ENCODE measurements at places on chromosomes 7 and 10.

- no peak for DNase-seq
Observed at GRCh38 chr10:132700156-132701098, 85.5 kb downstream of the NKX6-2 start.

DNA sequence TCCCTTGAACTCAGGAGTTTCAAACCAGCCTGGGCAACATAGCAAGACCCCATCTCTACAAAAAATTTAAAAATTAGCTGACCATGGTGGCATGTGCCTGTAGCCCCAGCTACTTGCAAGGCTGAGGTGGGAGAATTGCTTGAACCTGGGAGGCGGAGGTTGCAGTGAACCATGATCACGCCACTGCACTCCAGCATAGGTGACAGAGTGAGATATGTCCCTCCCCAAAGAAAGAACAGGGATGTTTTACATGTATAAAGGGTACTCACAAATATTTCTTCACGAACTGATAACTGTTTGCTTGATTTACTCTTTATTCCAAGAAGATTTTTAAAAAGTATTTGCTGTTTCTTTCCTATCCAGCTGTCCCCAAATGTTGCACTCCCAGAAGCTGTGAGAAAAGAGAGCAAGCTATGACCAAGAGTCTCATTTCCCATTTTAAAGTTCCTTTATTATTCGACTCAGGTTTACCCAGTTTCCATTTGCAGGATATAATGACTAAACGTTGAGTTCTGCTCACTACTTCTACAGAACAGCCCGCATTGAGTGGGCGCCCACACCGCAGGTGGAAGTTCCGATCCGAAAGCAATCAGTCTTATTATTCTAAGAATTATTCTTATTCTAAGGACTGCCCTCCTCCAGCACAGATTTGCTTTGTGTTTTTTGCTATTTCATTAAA lies 90.7 kb downstream of the APBB1IP start:
- no peak for DNase-seq

DNA sequence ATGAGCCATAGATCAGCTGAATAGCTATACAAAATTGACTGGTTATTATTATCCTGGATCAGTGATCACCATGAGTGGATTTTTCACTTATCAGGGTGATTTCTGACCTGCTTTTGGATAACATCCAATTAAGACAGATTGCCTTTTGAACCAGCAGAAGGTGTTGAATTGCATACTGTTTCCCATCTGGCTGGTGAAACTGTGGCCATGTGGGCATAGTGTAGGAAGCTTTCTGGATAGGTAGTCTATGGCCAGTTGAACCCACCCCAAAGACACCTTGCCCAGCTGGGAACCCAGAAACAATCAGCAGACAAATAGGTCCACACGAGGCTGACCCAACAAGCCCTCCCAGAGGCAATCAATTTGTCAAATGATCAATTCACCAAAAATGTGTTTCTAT lies 29.3 kb downstream of the DNAJC12 start:
- DNase-seq = no peak

DNA sequence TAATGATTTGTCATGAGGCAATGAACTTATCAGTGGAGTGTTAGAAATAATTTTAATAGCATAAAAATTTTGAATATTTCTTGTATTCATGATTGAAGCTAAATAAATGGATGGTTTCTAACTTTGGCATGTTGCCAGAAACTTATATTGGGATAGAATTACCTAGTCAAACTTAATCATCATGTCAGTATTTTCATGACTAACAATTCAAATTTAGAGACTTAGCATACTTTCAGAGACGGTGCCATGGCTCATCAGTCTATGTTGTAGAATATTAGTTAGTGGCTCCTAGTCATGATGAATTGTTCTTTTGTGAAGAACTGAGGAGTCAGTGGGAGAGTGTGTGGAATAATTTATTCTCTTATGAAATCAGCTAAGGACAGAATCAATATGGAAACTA lies 599.6 kb upstream of the POT1 start:
- DNase-seq = no peak

- DNase-seq = peak; percentile 74
Observed at GRCh38 chr7:101173752-101174244, 6.3 kb downstream of the NAT16 start.

- DNase-seq = no peak
Observed at GRCh38 chr7:76069238-76069638, 21.3 kb downstream of the MDH2 start.

DNA sequence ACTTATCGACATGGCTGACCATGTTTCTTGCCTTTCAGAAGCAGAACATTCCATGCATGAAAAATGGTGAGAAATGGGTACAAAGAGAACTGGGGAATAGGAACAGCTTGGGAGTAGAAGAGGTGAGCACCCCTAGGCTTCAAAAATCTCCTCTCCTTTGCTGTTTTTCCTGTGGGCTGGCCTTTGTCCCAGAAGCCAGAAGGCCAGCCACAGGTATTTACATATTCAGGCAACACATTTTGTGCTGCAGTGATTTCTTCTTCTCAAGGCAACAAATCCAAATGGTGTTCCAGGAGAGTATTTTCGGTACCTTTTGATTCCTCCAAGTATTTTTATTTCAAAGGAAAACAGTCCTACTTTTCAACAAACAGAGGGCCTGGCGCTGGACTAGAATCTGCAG lies 31.1 kb downstream of the ADARB2 start:
- no peak for DNase-seq

- DNase-seq = no peak
Observed at GRCh38 chr10:95341716-95342130, 50.9 kb upstream of the PDLIM1 start.

DNA sequence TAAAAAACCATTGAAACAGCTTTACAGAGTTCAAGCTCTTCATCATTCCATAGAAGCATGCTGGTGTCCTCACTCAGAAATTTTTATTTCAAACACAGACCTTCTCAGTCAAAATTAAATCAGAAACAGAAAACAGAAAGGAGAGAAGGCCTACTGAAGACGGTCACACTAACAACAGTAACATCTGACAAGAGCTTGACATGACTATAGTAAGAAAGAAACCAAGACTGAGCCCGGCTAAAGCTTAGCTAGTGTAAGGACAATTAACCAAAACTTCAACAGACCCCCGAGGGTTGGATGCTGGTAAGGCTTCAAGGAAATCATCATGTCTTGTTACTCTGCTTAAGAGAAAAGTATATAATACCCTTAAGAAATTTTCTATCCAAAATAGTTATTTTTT lies 38.6 kb downstream of the MTPN start:
- no peak for DNase-seq

GRCh38 chr10:108753326-108753725 lies 1170.0 kb downstream of the XPNPEP1 start:
- no peak for DNase-seq

DNA sequence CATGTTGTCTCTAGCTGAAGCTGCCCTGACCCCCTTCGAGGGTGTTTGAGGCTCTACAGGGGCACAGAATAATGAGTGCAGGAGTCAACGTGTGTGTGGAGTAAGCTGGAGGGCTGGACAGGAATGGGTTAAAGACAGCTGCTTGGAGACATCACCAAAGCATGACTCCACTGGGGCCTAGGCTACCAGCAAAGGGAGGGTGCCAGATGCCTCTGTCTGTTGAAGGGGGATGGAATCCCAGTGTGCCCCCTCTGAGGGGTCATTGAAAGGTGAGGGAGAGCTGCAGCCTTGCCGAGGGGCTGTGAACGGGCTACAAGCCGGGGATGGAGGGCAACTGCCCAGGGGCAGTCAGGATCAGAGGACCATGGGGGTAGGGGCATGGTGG lies 51.7 kb upstream of the PODXL start:
- no peak for DNase-seq

DNA sequence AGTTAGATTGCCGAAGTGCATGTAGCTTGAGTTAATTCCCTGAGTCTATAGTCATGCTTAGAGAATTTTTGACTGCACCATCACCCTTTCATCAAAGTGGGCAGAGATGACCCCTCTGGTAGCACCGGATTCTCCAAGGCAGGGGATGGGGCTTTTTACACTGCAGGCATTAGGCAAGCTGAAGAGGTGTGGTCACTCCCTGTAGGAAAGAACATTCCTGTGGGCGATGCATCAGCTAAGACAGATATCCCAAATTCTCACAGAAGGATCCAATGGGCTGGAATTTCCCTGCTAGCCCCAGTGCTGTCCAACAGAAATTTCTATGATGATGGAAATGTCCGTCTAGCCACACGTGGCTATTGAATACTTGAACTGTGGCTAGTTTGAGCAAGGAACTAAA lies 118.2 kb downstream of the ADAM12 start:
- no peak for DNase-seq

DNA sequence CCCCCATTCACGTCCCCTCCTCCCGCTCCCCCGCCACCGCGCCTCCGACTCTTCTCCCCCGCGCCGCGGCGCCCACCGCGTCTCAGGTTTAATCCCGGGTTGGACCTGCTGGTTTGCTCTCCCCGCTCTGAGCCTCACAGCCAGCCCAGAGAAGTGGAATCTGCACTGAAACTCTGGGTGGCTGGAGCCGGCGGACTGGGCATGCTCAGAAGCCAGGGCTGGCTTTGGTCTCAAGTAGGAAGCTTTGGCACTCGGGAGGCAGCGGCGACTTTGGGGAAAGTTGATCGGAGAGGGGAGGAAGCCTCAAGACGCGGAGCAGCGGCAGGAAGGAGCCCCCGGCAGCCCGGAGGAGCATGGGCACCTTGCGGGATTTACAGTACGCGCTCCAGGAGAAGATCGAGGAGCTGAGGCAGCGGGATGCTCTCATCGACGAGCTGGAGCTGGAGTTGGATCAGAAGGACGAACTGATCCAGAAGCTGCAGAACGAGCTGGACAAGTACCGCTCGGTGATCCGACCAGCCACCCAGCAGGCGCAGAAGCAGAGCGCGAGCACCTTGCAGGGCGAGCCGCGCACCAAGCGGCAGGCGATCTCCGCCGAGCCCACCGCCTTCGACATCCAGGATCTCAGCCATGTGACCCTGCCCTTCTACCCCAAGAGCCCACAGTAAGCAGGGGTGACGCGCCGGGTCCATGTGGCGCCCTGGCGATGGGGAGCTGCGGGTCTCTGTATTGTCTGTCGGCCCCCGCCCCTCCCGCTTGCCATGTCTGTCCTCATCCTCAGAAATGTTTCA lies at the start of gene PRKG1:
TSS of gene PRKG1 (plus strand) at position 250 of the 791 bp plus-strand sequence.
- DNase-seq = no peak

DNA sequence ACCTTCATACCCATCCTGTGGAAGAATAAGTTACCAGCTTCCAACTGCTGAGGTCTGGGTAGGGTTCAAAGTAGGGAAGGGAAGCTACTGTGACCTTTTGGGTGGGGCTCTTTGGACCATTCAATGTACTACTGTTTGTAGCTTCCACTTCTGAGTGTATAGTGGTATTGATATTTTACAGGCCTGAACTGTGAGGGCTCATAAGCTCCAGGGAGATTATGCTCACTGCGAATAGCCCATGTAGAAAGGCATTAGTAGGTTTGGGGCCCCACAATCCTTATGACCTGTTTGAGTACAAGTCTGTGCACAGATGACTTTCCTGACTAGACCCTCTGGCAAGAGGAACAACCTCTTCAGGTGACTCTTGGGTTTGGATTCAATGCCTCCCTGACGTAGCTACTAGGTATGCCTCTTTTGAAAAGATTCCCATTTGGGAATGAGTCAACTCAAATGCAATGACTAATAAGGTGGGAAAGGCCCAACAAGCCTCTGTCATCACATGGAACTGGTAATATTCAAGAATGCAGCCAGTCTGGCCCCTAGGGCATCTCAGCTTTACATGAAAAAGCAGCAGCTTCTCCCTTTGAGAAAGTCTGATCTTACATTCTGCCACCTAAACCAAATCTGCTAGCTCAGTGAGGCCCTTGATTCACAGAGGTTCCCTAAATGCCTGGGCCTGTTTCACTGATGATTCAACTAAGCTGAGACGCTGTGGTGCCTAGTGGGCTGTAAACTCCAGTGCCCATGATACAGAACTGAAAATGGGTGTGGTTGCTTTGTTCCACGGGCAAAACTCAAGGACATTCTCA lies 79.8 kb downstream of the ABI1 start:
- no peak for DNase-seq

DNA sequence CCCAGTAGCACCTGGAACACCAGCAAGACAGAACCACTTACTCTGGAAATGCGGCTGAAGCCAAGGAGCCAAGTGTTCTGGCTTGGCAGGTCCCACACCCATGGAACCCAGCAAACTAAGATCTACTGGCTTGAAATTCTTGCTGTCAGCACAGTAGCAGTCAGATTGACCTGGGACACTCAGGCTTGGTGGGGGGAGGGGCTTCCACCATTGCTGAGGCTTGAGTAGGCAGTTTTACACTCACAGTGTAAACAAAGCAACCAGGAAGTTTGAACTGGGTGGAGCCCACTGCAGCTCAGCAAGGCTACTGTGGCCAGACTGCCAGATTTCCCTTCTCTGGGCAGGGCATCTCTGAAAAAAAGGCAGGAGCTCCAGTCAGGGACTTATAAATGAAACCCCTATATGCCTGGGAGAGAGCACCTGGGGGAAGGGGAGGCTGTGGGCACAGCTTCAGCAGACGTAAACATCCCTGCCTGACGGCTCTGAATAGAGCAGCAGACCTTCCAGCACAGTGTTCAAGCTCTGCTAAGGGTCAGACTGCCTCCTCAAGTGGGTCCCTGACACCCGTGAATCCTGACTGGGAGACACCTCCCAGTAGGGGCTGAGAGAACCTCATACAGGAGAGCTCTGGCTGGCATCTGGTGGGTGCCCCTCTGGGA lies 121.2 kb downstream of the MTERF1 start:
- DNase-seq = no peak

DNA sequence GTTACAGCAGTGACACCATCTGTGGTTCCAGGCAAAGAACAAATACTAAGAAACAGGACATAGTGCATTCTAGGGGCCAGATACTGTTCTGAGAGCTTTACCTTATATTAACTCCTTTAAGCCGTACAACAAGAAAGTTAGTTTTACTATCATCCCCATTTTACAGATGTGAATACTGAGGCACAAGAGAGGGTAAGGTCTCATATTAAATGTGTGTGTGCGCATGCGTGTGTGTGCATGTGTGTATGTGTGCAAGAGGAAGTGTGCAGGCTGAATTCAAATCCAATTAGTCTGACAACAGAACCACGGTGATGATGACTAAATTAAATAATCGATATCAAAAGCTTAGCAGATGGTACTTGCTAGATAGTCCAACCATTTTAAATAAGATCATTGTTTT lies 11.0 kb downstream of the TECTB start:
- no peak for DNase-seq

- DNase-seq = no peak
Observed at GRCh38 chr10:57102236-57102635, 741.2 kb upstream of the ZWINT start.

GRCh38 chr10:7192061-7192460 lies 218.8 kb downstream of the SFMBT2 start:
- DNase-seq = no peak

DNA sequence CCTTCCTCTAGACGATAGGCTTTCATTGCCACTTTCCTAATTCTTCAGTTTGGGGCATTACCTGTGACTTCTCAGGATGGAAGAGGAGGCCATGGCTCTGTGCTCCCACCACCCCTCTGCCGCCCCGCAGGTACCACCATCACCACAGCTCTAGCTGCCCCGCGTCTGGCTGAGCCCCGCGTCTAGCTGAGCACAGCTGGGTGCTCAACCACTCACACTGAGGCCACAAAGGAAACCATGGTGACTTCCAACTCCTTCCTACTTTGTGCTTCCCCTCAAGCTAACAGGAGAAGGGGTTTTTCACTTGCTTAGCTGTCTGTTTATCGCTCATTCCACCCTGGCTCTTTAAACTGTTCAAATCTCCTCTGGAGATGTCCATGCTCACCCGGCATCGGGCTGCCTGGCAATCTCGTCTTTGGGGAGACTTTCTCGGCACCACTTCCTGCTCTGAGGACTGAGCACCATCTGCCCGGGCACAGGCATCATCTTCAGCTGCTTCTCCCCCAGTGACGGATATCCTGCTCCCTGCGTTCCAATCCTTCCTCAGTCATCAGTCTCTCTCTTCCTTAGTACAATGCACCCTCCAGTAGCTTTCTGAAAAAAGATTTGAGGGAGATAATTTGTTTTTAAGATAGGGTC lies 59.4 kb downstream of the MAD1L1 start:
- no peak for DNase-seq
